ENCODE measurements at places on chromosomes 12 and 14. TPM values are rescaled to one million over a fixed set of nuclear protein-coding genes. Genes with fewer than 3 reads are reported as not detected.

Gene CCDC60
- polyA plus RNA-seq: not detected

GRCh38 chr12:41277100-41277945, 89.2 kb downstream of the PDZRN4 start:
- DNase-seq: peak; percentile 34

Gene PTPN21
- 5.6 TPM for polyA plus RNA-seq

DNA sequence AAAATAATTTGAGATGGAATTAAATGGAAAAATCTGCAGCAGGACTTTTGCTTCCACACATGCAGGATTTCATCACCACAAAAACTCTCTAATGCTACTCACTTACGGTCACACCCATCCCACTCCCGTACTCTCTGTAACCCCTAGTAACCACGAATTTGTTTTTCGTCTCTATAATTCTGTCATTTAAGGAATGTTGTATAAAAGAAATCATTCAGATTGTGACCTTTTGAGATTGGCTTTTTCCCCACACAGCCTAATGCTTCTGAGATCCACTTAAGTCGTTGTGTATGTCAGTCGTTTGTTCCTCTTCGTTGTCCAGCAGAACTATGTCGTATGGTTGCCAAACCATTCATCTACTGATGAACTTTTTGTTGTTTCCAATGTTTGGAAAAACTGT, 19.8 kb upstream of the PZP start:
- DNase-seq: no peak

GRCh38 chr12:56336361-56337167, 2.1 kb upstream of the IL23A start:
- no peak for DNase-seq

DNA sequence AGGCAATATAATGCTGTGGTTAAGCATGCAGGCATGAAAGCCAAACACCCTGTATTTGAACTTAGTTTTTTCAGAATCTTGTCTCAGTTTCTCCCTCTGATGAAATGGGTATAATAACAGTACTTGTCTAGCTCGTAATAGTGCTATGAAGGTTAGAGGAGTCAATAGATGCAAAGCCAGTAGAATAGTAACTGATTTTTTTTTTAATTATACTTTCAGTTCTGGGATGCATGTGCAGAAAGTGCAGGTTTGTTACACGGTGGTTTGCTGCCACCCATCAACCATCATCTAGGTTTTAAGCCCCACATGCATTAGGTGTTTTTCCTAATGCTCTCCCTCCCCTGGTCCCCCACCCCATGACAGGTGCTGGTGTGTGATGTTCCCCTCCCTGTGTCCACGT, 87.4 kb downstream of the CPNE8 start:
- no peak for DNase-seq

GRCh38 chr12:132345561-132346200, 16.3 kb upstream of the GALNT9 start:
- no peak for DNase-seq

DNA sequence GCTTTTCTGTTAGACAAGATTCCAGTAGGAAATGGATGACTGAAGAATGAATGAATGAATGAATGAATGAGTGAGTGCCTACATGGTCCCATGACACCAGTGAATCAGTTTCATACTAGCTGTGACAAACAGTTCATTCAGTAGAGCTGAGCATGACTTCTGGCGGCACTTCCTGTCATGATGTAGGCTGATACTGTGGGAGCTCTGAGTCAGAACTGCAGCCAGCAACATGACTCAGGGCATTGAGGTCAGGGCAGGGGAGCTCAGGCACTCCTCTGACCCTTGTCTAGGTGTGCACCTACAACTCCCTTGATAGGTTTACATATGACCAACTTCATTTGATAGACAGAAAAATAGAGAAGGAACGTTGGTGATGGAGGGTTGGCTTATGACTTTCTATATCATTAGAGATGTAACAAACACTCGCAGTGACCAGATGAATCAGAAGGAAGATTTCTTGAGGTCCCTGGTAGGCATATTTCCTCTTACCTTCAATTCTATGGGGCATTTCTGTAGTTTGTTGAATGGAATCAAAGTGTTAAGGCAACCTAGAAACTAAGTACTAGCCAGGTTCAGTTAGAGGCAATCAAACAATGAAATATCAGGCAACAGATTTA, 139.3 kb upstream of the ARHGAP5 start:
- DNase-seq: no peak

Gene UBE2N
- 121 TPM for polyA plus RNA-seq

DNA sequence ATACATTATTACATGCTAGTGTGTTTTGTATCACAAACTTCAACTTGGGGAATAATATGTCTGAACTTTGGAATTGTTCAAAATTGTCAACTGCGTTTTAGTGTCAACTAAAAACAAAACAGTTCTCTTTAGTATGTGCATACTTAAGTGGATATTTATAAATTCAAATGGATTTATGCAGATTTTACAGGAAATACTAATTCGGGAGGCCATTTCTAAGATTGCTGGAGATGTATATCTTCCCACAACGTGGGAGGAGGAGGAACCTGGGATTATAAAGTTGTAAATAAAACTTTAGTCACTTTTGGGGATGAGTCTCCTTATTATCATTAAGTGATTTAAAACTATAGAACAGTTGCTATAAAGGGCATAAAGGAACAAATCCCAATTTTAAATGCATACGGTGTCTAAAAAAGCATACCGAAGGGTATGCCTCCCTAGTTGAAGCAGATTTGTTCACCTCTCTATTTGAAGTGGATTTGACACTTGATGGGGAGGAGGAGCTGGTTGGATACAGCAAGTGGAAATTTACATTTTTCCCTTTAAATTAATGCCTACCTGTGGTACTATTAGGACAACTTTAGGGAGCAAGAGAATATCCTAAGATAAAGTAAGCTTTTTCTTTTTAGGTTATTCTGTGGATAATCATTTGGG, 2.7 kb downstream of the PDE3A start:
- no peak for DNase-seq

- no peak for DNase-seq
These were observed 380.5 kb downstream of the EMP1 start for GRCh38 chr12:13576935-13577500.

Gene NYNRIN
- polyA plus RNA-seq: 4.7 TPM

DNA sequence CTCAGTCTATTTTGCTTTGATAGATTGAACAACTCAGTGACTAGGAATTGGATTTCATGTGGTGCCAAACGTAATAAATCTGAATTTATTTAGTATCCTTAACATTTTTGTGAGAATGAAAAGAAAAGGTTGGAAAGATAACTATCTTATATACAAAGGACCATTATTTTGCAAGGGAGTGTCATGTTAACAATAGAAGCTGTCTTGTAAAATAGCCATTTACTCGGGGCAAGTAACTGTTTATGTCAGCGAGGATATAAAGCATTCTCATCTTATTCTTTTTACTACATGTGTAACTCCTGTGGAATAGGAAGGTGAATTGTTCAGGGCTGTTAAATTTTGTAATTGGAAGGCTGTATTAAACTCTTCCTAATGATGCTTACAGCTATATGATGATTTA, 5.9 kb downstream of the RERGL start:
- no peak for DNase-seq

Gene ESRRB
- polyA plus RNA-seq: 0.05 TPM

DNA sequence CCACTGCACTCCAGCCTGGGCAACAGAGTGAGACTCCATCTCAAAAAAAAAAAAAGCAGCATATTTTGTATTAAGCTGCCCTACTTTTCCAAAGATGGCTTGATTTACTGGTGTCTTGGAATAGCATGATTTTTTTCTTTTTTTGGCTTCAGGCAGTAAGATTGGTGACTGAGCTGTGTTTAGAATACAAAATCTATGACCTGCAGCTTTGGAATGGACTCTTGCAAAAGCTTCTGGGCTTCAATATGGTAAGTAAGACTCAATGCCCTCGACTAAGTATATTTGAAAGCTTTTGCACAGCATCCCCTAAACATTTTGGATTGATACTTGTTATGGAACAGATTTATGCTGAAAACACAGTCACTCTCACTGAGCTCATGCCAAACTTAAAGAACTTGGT, 87.8 kb downstream of the KNTC1 start:
- DNase-seq: no peak

Gene CCDC88C
- 0.39 TPM for polyA plus RNA-seq

Gene GLIPR1L1
- not detected for polyA plus RNA-seq

DNA sequence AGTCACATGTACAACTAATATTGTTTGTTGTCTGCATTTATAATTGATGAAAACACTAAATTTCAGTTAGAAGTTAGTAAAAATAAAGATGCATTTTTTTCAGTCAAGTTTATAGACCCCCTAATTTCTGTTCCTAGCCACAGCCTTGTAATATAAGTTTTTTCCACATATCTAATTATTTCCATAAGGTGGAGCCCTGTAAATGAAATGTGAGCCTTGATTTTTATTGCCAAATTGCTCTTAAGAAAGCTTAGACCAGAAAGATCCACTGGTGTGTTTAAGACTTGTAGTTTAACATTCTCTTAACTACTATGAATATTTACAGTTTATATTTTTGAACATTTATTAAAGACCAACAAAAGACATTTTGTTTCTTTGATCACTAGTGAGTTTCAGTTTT, 322.1 kb upstream of the RGS6 start:
- no peak for DNase-seq

GRCh38 chr12:115004470-115005146, 320.6 kb upstream of the TBX3 start:
- DNase-seq: no peak

- DNase-seq: no peak
These were observed 4.2 kb downstream of the CCDC60 start for GRCh38 chr12:119338593-119339363.

- no peak for DNase-seq
These were observed 18.9 kb downstream of the MNAT1 start for GRCh38 chr14:60753264-60754119.

Gene WNT1
- not detected for polyA plus RNA-seq

DNA sequence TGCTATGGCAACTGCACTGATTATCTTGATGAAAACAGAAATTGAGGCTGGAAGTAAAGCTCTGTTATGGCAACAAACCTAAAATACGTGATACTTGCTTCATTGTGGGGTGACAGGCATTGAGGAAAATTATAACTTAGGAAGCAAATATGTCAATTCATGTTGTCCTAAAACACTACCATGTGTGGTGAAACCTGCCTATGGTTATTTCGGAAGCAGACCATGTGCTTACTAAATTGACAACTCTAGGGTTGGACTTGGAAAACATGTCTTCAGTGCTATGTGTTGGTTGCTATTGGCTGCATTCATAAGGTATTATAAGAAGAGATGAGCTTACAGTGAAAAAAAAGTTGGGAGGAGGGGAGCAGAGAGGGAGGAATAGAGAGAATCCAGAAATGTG, 55.0 kb upstream of the C14orf132 start:
- DNase-seq: no peak

Gene JAG2
- polyA plus RNA-seq: 1.7 TPM

GRCh38 chr12:91099341-91099740, 12.0 kb downstream of the LUM start:
- no peak for DNase-seq

Gene KRT6A
- not detected for polyA plus RNA-seq

DNA sequence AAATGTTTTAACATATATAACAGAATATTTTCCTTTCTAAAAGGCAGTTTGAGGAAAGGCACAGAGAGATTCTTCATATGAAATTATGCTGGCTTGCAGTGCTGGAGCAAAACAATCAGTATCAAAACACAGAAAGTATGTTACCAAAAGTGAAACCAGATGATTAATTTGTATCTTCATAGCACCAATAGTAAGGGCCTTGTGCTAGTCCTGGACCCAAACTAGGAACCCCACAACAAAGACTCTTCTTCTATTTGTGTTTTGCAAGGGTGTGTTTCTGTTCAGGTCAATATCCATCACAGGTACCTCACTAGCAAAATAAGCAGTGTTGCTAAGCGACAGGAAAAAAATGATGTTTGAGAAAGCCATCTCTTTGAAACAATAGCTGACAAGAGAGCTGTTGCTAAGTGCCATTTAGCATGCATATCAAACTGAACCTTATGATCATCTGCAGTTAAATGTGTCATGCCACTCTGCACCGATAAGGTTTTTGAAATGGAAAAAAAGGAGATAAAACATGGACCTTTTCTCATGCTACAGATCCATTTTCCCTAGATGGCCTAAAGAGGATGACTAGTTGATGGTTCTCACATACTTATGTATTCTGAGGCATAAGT, 196.2 kb upstream of the ALG10 start:
- DNase-seq: no peak

Gene BEST3
- 0.75 TPM for polyA plus RNA-seq

DNA sequence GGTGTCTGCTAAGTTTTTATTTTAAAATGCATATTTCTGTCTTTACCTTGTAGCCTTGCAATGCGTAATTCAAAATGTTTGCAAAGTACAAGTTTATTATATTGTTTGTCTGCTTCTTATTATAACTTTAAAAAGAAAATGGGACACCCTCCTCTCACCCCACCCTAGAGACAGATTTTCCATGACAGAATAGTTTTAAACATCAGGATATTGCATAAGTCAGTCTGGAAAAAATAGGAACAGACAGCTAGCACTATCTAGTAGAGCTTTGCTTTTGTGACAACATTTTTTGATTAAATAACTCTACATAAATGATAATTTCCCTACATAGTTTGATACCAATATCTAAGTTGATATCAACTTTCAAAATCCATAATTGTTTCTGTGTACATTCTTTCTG, 71.3 kb downstream of the PDE3A start:
- DNase-seq: no peak

DNA sequence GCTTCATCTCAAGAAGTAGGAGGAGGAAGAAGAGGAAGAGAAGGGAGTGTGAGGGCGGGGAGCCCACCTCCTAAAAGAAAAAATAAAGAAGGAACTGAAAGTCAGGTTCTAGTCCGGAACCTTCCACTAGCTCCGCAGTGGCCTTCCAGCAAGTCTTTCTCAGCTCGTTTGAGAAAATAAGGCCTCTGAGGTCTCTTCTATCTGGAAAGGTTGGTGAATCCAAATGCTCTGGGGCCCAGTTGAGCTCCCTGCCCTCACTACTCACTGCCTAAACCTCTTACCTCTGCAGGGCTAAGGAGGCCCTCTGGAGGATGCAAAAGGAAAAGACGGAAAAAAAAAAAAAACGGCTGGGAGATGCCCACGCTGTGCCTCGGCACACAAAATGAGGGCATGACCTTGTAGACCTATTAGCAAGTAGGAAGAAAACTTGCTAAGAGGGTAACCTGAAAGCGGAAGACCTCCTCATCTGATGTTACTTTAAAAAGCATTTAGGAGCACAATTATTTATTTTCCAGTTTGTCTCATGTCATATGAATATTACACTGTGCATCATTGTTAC, 35.9 kb downstream of the FBLN5 start:
- DNase-seq: peak; percentile 42

DNA sequence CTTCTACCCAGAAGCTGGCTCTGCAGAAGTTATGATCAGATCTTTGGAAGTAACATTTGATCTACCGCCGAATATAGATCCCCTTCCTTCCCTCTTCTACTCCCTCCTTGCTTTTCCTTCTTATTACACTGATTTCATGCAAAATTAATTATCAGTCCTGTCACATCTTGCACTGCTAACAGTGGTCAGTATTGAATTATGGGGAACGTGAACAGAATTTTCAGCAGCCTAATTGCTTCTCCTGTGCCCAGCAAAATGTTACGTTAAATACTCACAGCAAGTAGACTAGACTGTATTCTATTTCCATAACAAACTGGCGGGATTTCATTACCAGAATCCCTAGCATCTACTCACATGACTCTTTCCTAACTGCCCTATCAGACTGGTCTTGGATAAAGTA, 596.9 kb downstream of the DIO2 start:
- no peak for DNase-seq
